ENCODE measurements at places on chromosomes 16 and 17. TPM values are rescaled to one million over a fixed set of nuclear protein-coding genes. Genes with fewer than 3 reads are reported as not detected.

KRT13 gene
- 0.94 TPM for polyA plus RNA-seq

SCGB1C2 gene
- not detected for polyA plus RNA-seq

TBC1D10B gene
- polyA plus RNA-seq, result 41.5 TPM

CRHR1 gene
- polyA plus RNA-seq, result 0.24 TPM

CCL14 gene
- 6.8 TPM for polyA plus RNA-seq

RASD1 gene
- 20.0 TPM for polyA plus RNA-seq

TBC1D28 gene
- not detected for polyA plus RNA-seq

KRTAP1-5 gene
- not detected for polyA plus RNA-seq

NEUROD2 gene
- polyA plus RNA-seq, result 0.01 TPM

UNC45B gene
- polyA plus RNA-seq, result 0.28 TPM

ZFP3 gene
- polyA plus RNA-seq, result 9.9 TPM

CCL16 gene
- polyA plus RNA-seq, result 0.19 TPM

NPIPA7 gene
- polyA plus RNA-seq, result 10.3 TPM

ABR gene
- 125 TPM for polyA plus RNA-seq

ADAP2 gene
- 4.9 TPM for polyA plus RNA-seq

Measured in large intestine (tissue), 12 donors.